CD4-positive, alpha-beta T cell treated with Interleukin-2 at 100 ng/mL for 4 hours (primary cell): ENCODE measurements at places on chromosomes 5 and 9.

GRCh38 chr5:59538750-59539121 lies 354.8 kb downstream of the PDE4D start:
- DNase-seq: no peak

GRCh38 chr5:127042593-127042992 lies 12.2 kb upstream of the MARCHF3 start:
- no peak for DNase-seq

DNA sequence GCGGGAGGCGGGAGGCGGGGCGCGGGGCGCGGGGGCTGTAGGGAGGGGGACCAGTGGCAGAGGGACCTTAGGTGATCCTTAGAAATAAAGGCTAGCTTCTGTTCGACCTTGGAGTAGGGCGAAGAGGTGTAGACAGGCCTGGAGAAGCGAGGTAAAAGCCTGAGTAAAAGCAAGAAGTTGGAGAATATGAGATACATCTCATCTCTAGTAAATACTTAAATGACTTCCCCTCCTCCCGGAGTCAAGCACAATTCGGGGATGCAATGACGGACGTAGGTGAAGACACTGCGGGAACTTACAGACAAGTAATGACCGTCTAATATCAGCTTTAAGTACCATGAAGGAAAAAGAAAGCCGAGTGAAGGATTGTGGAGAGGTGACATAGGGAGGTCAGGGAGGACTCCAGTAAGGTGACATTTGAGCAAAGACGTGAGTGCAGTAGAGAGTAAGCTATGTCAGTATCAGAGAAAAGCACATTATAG lies 466 bp downstream of the SMC2 start:
- DNase-seq: no peak

DNA sequence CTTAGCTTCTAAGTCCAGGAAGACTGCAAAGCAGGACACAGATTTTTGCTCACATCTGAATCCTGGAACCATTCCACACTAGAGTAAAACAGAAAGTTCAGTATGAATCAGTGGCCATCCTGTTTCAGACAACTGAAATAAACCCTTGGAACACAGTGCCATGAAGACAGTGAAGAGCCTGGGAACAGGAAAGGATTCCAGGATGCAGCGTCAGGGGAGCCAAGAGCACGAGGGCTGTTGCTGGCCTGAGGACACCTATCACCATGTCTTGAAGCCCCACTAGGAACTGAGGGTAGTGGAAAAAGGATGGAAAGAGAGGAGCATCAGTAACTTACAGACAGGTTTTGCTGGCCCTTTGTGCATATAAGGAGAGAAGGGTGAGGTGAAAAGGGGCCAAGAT lies 115.3 kb upstream of the FSTL4 start:
- DNase-seq: no peak

DNA sequence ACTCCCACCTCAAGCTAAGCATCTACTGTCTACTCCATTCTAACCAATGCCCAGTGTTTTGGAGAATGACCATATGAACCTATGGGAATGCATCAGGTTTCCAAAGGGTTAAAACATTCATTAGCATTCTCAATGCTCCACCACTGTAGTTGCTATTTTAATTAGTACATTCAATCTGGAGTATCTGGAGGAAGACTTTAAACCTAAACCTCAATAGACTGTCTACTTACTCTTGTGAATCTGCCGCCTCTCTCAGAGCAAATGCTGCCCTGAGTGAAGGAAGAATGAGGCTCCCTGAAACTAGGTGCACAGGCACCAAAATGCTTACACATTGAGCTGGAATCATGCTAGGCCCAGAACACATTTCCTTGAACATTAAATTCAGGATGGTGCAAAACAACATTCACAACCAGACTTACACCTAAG lies 2.0 kb downstream of the ENC1 start:
- no peak for DNase-seq

DNA sequence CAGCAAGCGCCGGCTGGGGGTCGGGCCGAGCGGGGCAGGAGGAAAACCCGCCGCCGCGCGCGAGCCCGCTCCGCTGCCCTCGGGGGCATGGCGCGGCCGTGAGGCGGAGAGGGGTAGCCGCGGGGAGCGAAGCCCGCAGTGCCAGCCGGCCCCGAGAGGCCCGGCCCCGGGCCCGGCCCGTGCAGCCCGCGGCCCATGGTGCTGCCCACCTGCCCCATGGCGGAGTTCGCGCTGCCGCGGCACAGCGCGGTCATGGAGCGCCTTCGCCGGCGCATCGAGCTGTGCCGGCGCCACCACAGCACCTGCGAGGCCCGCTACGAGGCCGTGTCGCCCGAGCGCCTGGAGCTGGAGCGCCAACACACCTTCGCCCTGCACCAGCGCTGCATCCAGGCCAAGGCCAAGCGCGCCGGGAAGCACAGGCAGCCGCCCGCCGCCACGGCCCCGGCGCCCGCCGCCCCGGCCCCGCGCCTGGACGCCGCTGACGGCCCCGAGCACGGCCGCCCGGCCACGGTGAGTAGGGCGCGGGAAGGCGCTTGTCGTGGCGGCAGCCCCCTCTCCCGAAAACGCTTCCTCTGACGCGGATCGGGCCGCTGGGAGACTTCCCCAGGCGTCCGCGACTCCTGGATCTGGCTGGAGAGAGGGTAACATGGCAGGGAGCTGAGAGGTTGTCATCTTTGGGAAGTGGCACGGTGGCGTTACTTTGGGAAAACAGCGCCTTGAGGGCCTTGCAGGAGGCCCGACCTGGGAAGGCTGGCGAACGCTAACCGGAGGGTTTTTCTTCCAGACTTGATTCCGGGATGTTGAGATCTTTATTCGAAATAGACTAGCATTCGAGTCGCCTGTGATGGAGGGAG lies 523 bp downstream of the MAML1 start:
- DNase-seq: peak; percentile 29

DNA sequence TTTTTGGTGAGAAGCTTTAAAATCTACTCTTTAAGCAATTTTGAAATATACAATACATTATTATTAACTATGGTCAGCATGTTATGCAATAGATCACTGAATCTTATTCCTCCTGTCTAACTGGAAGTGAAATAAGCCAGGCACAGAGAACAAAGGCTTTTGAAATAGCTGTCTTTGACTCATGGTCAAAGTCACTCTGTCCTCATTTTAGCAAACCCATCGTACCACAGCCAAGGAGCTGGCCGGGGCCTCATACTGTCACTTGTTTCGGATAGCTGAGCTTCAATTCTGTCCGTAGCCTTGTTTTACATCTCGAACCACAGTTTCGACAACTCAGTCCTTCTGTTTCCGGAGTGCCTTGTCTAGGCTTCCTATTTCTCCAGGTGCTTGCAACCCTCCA lies 19.2 kb downstream of the ADCY2 start:
- DNase-seq: no peak

- no peak for DNase-seq
Measured at GRCh38 chr5:1314564-1314982, 19.7 kb upstream of the TERT start.

DNA sequence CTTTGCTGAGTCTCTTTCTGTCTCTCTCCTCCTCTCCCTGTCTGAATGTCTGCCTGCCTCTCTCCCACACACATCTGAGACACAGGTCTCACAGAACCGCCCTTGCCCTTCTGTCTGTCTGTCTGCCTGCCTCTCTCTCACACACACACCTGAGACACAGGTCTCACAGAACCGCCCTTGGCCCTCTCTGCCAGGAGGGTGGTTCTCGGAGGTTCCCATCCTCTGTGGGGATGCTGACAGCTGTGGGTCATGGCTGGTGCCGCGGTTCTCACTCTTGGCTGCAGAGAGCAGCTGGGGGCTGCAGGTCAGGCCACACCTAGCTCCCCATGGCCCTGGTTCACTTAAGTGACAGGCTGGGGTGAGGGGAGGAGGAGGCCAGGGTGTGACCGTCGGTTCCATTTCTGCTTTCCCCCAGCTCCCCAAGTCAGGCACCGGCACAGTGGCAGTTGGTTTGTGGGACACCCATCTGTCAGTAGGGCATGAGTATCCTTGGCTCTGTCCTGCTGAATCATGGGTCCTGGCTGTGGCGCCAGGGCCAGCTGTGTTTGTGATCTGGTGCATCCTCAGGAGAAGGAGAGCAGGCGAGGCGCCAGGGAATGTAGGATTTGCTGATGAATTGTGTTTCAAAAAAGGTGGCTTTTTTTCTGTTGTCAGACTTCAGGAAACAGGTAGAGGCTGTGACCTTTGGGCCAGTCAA lies 42.3 kb upstream of the CLPTM1L start:
- no peak for DNase-seq

DNA sequence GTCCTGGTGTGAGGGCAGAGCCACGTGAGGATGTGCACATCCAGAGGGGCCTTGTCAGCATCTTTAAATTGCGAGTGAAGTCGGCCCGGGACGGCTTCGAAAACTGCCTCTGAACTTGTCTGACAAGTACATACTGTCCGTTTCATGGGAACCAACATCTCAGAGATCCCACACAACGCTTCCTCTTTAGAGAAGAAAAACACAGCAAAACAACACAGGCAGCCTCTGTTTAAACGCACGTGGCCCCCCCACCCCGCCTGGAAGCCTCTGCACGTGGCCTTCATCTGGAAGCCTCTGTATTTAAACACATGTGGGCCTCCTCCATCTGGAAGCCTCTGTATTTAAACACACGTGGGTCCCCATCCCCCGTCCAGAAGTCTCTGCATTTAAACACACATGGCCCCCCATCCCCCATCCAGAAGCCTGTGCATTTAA lies 29.2 kb downstream of the CEP72 start:
- DNase-seq: no peak

DNA sequence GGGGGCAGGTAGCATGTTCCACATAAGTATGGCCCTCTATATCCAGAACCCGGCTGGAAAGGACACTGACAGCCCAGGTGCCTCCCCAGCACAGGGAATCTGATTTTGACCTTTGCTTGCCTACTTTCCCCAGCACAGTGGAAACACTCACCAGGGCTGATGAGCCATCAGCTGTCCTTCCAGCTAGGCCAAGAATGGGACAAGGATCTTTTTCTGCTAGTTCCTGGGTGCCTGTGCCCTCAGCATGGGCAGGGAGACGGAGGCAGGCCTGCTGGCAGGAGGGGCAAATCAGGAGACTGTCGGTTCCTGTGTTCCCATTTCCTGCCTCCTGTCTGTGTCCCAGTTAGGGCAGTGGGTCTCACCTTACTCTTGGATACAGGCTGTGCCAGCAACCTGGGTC lies 1.1 kb downstream of the CYFIP2 start:
- DNase-seq: no peak

DNA sequence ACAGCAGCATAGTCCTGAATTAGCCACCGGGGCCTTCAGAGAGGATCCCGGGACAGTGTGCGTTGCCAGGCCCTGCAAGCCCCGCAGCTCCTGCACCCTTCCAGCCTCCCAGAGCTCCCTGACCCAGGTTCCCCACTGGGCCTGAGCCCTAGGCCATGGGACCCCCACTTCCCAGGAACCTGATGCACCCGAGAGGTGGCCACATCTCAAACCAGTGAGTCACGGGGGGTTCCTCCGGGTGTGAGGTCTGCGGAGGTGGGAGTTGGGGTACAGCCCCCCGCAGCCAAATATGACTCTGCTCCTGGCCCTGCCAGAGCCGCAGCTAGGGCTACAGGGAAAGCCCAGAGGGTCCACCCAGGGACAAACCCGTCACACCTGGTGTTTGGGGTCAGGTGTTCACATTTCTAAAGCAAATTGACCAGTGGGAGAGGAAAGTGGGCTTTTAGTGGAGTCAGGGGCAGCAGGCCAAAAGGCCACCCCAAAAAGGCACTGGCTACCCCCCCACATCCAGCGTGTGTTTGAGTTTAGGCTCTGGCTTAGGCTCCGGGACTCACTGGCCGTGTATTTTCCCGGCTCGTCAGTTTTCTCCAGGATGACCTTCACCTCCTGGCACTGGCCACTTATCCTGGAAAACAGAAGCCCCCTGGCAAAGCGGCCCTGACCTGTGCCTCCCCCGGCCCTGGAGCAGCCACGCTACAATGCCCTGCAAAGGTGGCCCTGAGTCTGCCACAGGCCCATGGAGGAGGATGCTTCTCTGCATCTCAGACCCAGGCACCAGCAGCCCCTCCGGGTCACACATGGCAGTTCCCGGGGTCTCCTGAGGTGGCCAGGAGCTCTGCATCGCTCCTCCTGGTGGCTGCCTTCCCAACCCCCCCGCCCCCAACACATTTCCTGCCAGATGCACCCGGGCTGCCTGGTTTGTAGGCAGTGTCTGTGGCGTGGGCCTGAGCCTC lies 17.4 kb upstream of the OBP2B start:
- no peak for DNase-seq

DNA sequence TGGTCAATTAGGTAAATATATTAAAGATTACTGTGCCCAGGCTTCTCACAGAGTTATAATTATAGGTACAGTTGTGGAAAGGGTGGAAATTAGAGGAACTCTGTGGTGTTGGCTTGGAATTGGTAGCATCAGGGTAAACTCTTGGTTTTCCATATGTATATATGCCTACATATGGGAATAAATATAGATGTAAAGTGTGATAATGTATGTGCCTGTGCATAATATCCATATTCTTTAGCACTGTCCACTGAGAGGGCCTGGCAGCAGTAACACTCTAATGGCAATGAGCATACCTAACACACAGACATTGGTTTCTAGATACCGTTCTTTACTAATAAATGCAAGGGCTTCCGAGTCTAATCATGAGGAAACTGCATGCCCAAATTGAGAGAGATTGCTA lies 4.0 kb upstream of the PTPDC1 start:
- no peak for DNase-seq

DNA sequence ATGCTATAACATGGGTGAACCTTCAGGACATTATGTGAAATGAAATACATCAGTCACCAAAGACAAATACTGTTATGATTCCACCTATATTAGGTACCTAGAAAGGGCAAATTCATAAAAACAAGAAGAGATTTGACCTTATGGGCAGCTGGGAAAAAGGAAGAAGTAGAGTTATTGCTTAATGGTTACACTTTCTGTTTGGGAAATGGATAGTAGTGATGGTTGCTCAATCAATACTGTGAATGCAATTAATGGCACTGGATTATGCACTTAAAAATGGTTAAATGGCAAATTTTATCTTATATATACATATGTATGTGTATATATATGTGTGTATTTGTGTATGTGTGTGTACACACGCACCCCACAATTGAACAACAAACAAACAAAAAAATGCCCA lies 15.2 kb downstream of the FKBP15 start:
- DNase-seq: no peak

- DNase-seq: no peak
Measured at GRCh38 chr5:170843870-170844269, 17.9 kb upstream of the RANBP17 start.

DNA sequence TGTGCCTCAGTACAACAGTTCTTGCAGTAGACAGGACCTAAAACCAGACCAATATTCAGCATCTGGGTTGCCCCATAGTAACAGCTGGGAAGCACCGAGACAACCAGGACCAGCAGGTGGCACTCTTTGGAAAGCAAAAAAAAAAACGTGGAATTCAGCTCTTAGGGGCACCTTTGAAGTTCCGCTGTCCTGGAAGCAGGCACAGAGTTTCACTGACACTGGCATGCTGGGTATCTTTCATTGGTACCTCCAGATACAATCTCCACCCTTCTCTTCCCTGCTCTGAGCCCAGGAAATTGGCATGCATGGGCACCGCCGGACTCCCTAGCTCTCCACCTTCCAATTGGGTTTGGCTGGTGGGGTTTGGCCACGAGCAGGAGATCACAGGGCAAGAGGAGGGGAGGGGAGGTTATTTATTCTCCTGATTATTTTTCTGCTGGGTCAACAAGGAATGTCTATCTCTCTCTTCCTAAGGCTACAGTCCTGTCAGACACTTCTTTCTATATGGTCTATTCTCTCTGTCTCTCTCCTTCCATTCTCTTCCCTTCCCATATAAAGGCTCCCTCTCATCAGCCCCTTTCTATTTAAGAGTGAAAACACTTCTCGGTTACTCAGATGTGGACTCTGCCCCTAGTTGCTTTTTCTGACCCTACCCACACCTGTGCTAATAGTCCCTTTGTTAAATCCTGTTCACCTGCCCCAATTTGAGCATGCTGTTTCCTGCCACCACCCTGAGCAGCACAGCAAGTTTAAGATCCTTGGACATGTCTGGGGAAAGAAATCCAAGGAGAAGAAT lies 1.9 kb upstream of the IDNK start:
- peak; percentile 48 for DNase-seq
